ENCODE measurements at places on chromosomes 12 and 14.

DNA sequence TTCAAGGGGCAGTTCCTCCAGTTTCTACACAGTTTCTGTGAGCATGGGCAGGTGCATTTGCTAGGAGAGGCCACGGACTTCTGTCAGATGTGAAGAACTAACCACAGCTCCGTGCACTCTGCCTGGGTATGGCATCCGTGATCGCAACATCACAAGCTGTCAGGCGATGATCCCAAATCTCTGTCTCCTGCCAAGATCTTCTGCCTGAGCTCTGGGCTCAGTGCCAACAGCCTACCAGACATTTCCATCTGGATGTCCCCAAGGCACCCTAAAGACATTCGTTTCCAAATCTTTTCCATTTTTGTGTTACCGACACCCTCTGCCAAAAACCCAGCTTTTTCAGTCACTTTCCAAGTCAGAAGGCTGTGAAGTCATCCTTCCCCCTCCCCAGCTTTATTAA, 292.1 kb downstream of the GLT1D1 start:
- DNase-seq = no peak

GRCh38 chr12:45989287-45989686, 1.1 kb downstream of the SCAF11 start:
- DNase-seq = no peak

- DNase-seq = no peak
These were observed 25.6 kb downstream of the UNC79 start for GRCh38 chr14:93456356-93456755.

DNA sequence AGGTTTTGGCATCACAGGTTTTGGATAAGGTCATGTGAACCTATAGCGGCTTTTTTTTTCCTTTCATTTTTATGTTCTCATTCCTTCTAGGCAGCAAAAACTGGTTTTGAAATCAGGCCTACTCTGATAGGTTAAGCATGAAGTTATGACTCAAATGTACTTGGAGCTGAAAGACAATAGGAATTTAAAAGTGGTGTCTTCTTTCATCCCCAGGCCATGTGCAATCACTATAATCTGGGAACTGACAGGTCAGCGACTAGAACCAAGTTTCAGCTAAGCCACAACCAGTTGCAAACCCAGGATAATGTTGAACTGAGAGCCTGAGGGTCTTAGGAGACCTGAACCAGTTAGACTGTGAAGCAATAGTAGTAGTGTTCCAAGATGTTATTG, 74.3 kb downstream of the ANO6 start:
- DNase-seq = no peak

- DNase-seq = no peak
These were observed 78.9 kb downstream of the EMP1 start for GRCh38 chr12:13275241-13276085.

GRCh38 chr12:110679201-110679600, 9.7 kb downstream of the HVCN1 start:
- no peak for DNase-seq

DNA sequence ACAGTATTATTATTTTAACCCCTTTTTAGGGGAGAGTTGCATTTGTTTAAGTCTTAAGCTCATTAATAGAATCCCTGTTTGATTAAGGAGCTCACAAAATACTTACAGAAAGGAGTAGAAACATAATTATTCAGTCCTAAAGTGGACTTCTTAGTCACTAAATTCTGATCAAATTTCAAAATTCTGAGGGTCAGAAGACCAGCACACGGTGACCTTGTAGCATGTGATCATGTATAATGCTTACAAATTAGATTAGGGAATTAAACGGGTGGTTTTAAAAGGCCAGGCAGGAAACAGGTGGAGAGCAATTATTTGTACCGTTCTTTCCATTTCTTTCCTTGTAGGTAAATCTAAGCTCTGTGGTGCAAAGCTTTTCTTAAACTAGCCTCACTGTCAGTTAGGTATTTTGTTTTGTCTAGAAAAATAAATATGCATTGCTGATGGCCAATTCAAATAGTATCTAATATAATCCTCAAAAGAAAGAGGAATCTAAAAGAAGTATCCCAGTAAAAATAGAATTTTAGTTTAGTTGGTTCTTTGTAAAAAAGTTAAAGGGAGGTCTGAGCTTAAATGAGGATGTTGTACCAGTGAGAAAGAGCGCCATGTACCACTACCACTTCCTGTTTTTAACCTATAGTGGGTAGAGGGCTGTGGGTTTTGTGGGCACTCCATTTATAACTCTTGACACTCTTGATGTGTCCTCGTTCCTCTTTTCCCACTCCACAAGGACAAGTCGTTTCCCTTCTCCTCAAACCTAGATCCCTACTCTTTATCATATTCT, 51.1 kb downstream of the SLC38A1 start:
- peak; percentile 33 for DNase-seq

- DNase-seq = no peak
These were observed 120.7 kb downstream of the CRACR2A start for GRCh38 chr12:3632256-3632655.

- DNase-seq = no peak
These were observed 5.2 kb upstream of the AP1G2 start for GRCh38 chr14:23572836-23573235.

DNA sequence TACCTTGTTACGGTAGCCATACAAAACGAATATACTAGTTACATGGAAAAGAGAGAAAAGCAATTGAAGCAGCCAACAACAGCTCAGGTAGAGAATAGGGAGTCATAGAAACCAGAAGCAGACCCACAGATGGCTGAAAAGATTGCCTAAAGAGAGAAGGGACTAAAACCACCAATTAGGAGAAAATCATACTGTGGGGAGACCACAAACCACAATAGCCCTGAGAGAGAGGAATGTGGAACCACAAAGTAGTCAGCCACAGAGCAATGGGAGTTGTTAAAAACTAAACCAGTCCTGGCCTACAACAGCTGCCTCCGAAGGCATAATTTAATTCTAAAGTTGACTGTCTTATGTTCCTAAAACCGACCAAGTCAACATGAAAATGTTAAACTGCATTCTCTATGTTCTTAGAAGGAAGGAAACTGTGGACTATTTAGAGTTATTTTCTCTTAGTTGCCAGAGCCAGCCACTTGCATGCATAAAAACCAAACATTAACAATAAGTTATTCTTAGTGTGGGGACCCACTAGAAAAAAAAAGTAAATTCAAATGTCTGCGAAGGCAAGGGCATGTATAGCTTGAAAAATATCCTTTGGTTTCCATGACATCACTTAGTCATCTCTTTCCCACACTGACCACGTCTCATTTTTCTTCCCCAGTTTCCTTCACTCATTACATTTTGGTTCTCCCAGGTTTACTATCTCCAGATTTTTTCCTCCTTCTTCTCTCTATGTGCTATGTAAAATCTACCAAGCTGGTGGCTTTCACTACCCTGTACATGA, 398.1 kb downstream of the NOVA1 start:
- no peak for DNase-seq

GRCh38 chr14:24481622-24482324, 26.3 kb downstream of the CMA1 start:
- peak; percentile 84 for DNase-seq

Data from GM10248 (cell line).